CMK (cell line): ENCODE measurements at places on chromosomes 4 and X.

- DNase-seq = no peak
Measured at GRCh38 chr4:90127223-90127705, at the start of gene CCSER1. CCSER1 (plus strand) TSS chr4:90127394.

DNA sequence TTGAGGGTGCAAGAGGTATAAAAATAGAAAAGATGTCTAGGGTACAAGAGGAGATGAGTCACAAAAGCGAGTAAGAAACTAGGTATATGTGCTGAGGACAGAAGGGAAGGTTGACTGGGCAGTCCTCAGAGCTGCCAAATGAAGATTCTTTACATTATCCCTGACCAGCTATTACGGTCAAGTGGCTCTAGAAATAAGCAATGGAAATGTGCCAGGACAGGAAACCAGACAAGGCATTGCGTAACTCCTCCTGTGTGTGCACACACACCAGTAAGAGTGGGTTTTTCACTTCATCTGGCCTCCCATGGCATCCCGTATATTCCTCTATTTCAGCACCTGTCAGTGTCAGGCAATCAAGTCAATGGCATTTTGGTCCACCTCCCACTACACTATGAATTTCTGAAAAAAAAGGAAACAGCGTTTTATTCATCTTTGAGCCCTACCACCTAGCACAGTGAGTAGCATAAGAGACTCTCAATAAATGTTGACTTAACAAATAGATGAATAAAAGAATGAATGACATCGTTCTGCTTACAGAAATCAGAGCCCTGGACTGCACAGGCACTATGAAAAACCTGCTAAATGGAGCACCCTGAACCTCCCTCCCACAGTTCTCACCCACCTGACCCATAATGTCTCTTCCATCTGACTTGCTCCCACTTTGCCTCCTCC is 62.6 kb upstream of the KLF3 start:
- DNase-seq = no peak

DNA sequence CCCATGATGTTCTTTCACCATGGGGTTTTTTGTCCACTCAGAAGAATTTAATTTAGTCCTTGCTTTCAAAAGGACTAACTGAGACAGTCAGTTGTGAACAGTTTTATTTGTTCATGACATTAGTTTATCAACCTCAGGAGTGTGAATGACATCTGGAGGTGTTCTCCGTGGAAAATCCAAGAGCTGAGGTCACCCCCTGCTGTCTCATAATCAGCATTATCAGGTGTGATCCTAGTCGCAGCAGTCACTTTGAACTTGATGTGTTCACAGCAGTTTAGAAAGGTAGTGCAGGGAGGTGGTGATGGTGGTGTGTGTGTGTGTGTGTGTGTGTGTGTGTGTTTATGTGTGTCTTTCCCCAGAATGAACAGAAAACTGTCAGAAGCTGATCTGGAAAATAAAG is 1760.8 kb upstream of the PCDH10 start:
- DNase-seq = no peak

- no peak for DNase-seq
Measured at GRCh38 chrX:63735882-63736281, 49.1 kb downstream of the ARHGEF9 start.

GRCh38 chrX:22542641-22543040 is 269.9 kb downstream of the CBLL2 start:
- no peak for DNase-seq

GRCh38 chr4:151690164-151690870 is 70.5 kb downstream of the GATB start:
- no peak for DNase-seq

- DNase-seq = no peak
Measured at GRCh38 chr4:24472161-24472510, 112.2 kb downstream of the DHX15 start.

- no peak for DNase-seq
Measured at GRCh38 chr4:184439856-184440594, 34.3 kb downstream of the IRF2 start.

- DNase-seq = no peak
Measured at GRCh38 chrX:151488677-151489076, 74.8 kb upstream of the PASD1 start.

GRCh38 chr4:87497159-87497558 is 32.0 kb downstream of the SPARCL1 start:
- no peak for DNase-seq

DNA sequence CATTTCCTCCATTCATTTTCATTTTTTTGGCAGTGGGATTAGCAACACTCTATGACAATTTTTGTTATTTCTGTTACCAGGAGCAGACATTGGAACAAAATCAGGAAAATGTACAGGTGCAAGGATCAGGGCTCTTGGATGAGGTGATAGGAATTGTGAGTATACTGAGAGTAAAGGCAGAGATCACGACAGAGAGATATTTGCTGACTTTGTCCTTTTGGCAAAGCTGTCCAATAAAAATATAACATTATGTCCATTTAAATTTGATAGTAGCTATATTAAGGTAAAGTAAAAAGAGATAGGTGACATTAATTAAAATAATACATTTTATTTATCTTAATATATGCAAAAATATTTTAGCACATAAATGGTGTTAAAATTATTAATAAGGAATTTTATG is 373.1 kb upstream of the GNPDA2 start:
- no peak for DNase-seq

DNA sequence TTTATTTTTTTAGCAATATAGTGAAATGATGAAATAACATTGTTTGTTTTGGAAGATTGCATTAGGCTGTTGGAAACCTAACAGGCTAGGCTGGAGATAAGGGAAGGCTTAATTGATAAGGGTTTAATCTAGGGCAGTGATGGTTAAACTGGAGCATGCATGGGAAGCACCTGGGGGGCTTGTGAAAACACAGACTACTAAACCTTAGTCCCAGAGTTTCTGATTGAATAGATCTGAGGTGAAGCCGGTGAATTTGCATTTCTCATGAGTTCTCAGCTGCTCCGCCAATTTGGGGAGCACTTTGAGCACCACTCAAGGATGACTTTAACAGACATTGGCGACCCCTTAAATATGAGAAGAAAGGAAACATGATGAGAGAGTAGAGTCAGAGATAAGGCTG is 11.5 kb downstream of the STK26 start:
- DNase-seq = no peak

- DNase-seq = no peak
Measured at GRCh38 chr4:151744614-151745013, 16.2 kb downstream of the GATB start.

- no peak for DNase-seq
Measured at GRCh38 chr4:107622006-107622405, 98.0 kb downstream of the PAPSS1 start.

- no peak for DNase-seq
Measured at GRCh38 chr4:108426493-108426892, 193.9 kb upstream of the RPL34 start.

- no peak for DNase-seq
Measured at GRCh38 chr4:25405453-25405852, 28.4 kb downstream of the ANAPC4 start.

GRCh38 chrX:72368796-72369195 is 63.1 kb upstream of the CITED1 start:
- DNase-seq = no peak

DNA sequence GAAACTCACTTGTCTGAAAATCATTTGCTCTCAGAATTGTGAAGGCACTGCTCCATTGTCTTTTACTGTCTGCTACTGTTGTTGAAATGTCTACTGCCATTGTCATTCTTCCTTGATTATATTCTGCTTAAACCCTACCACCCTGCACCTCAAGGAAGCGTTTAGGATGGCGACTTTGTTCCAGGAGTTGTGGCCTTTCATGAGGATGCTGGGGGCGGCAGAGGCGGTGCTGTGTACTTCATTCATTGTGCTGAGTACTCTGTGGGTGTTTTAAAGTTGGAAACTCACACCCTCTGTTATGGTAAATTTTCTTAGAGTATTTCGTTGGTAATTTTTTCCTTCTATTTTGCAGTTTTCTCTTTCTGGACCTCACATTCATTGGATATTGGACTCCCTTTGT is 258.9 kb downstream of the TENM3 start:
- no peak for DNase-seq

DNA sequence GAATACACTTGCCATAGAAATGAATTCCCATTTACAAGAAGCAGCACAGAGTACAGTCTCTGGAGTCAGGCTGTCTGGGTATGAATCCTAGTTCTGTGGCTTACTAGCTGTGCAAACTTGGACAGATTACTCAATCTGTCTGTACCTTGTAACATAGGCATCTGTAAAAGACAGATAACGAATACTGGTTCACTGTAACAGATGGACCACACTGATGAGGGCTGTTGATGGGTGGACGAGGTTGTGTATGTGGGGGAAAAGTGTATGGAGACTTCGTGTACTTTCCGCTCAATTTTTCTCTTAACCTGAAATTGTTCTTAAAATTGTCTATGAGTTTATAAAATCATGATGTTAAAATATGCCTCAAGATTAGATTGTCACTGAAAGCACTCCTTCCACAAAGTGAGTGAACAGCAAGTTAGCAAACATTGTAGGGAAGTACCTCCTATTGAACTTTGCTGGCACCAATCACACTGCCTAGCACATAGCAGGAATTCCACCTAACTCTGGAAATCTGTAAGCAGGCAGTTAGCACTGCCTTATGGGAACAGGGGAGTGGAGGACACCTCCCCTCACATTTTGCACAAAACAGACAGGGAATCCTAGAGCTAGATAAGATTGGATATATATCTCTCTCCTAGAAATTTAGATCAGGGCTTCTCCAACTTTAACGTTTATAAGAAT is 6.5 kb upstream of the EXOSC9 start:
- peak; percentile 76 for DNase-seq

DNA sequence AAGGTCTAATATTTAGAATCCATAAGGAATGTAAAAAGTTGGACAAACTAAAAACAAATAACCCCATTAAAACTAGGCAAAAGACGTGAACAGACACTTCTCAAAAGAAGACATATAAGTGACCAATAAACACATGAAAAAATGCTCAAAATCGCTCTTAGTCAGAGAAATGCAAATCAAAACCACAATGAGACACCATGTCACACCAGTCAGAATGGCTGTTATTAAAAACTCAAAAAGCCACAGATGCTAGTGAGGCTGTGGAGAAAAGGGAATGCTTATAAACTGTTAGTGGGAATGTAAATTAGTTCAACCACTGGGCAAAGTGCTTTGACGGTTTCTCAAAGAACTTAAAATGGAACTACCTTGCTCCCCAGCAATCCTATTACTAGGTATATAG is 674.3 kb upstream of the MAGEB2 start:
- DNase-seq = no peak

- no peak for DNase-seq
Measured at GRCh38 chr4:158826882-158827281, 58.1 kb downstream of the FNIP2 start.

- DNase-seq = no peak
Measured at GRCh38 chr4:169485086-169485485, 127.3 kb downstream of the NEK1 start.

- DNase-seq = no peak
Measured at GRCh38 chr4:76055421-76055820, 19.1 kb upstream of the ART3 start.

DNA sequence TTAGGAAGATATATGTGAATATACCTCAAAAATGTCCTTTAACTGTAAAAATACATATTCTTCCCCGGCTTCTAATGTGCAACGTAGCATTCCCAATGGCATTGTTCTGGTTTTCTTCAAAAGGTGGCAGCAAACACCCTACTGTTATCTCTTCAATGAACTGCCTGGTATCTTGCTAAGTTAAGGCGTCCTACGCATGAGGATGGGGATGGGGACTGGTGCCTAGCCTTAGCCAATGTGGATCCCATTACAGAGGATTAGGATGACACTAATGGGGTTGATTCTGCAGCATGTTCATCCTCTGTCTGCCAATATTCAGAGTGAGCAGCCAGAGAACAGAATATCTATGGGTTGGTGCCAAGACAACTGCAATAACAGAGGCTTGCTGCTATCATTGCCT is 334.9 kb upstream of the ADGRL3 start:
- DNase-seq = no peak

DNA sequence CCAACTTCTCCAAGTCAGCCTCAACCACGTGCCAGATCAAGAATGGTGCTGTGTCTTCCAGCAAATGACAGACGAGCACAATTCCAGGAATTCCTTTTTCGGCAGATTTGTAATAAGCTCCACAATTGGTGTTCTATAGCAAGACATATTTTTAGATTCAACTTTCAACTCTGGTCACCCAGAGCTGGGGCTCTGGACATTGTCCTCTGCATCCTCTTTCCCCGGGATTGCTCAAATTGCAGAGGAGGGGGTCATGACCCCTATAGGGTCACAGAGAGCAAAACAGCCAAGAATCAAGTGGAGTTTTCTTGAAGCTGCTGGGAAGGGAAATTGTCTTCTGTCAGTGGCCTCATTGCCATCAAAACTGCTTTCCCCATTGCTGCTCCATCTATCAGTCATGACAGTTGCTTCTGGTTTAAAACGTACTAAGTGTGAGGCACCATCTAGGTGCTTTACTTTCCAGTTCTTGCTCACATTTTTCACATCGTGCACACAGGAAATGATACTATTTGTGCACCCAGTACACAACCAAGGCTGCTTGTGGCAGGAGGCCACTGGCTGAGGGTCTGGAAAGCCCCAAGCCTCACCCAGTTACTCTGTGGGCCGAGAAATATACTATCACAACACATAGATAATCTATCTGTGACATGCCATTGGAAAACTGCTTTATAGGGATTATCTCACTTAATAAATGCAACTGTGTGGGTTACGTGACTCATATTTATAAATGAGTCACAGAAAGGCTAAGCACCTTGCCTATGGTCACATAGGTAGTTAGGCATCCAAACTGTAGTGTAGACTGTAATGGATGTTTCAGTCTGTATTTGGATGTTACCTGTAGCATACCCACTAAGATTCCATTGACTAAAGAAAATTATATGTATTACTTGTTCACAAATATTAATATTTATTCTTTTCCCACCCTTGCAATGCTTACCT is 91.7 kb upstream of the PHOX2B start:
- DNase-seq = no peak

DNA sequence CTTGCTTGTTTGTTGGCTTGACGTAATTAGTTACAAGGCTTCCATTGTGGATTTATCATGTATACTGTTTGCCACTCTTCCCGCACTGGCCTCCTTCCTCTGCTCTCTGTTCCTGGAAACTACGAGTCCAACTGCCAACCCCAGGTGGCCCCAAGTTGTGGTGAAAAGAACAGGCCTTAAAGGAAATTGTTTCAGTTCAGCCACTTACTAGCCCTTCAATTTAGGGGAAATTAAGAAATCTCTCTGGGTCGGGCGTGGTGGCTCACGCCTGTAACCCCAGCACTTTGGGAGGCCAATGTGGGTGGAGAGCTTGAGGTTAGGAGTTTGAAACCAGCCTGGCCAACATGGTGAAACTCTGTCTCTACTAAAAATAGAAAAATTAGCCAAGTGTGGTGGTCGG is 28.0 kb downstream of the RBM47 start:
- DNase-seq = no peak

GRCh38 chrX:101931136-101931487 is 715 bp downstream of the ZMAT1 start:
- no peak for DNase-seq

DNA sequence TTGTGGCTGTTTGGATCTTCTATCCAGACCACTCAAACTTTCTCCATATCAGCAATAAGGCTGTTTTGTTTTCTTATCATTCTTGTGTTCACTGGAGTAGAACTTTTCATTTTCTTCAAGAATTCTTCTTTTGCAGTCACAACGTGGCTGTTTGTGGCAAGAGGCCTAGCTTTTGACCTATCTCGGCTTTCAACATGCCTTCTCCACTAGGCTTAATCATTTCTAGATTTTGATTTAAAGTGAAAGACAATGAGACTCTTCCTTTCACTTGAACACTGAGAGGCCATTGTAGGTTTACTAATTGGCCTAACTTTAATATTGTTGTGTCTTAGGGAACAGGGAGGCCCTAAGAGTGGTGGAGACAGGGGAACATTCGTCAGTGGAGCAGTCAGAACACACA is 19.1 kb downstream of the FGF2 start:
- DNase-seq = no peak

GRCh38 chr4:2689114-2689513 is 67.0 kb downstream of the TNIP2 start:
- DNase-seq = no peak
